Uterus (tissue), 4 donors: ENCODE measurements at places on chromosomes 1 and 21. TPM values are rescaled to one million over a fixed set of nuclear protein-coding genes. Genes with fewer than 3 reads are reported as not detected.

The ESRRG gene
- total RNA-seq, result 0.29 TPM

DNA sequence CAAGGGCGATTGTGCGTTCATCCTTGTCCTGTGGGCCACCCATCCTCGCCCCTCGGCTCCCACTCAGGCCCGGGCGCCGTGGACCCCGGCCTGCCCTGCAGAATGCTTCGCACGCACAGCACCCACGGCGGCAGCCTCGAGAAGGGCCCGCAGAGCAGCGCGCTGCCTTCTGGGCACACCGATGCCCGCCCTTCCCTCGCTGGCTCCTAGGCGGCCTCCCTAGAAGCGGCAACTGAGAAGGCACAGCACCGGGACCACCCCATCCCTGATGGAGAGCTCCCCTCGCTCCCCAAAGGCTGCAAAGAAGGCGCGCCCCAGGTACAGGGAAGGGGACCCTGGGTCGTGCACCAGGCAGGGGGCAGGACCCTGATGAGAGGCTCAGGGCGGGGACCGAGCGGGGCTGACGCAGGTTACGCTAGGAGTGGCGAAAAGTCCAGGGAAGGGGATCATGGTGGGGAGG lies 971 bp downstream of the CAPZB start:
- DNase-seq, result no peak

The NPHS2 gene
- total RNA-seq, result not detected

The KRTAP27-1 gene
- total RNA-seq, result not detected

The KRTAP12-2 gene
- total RNA-seq, result not detected

DNA sequence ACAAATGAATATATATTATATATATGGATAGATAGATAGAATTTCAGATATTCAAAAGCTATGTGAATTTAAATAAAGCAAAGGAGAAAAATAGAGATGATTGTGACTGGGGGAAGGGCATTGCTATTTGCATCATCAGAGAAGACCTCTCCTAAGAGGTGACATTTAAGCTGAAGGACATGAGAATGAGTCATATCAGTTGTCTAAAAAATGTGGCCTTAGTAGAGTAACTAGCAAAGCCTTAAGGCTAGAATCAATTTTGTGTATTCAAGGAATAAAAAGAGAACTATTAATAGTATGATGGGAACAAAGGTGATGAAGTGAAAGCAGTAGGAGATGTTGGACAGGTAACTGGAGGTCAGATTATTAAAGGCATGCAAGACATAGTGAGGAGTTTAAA lies 34.8 kb upstream of the SLC35F3 start:
- DNase-seq, result no peak

- DNase-seq, result peak; percentile 76
Observed at GRCh38 chr1:58545591-58546519, 671 bp downstream of the OMA1 start.
